Activated T-cell treated with anti-CD3 and anti-CD28 coated beads, Interleukin-2, amount 50 U/mL, for 48 hours (primary cell): ENCODE measurements at places on chromosomes 11 and 22.
A peak's percentile ranks its signal among the peaks of the same experiment; 100 is the strongest.

- no peak for DNase-seq
These were observed 73.7 kb upstream of the KIRREL3 start for GRCh38 chr11:127074151-127074761.

- peak; percentile 39 for DNase-seq
These were observed 1.1 kb downstream of the PELI3 start for GRCh38 chr11:66467756-66468155.

DNA sequence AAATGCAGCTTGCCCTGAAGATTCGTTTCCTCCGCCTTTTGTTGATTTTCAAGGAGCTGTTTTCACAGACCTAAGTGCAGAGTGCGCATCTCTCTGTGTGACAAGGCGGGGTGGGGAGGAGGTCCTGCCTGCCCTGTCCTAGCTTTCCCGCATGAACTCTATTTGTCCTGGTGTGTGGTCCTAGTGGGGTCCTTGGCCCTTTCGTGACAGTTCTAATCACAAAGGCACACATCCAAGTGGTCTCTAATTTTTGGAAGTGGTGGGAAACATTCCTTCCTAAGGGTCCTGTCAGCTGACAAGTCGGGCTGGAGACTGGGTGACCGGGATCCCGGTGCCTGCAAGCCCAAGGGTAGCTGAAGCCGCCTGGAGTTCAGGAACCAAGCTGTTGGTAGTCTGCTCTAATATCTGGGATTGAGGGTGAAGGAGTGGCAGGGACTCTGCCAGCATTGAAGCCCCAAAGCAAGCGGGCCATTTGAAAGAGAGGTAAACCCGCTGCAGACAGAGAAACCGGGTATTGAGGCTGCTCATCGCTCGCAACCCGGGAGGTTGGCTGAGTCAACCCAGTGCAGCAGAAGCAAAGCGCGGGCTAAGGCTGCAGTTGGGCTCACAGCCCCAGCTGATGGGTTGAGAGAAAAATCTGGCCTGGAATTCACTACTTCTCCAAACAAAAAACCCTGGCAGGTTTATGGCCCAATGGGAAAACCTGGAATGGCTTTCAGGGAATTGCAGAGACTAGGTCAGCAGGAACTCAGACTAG lies 28.1 kb upstream of the FBXO3 start:
- peak; percentile 33 for DNase-seq

DNA sequence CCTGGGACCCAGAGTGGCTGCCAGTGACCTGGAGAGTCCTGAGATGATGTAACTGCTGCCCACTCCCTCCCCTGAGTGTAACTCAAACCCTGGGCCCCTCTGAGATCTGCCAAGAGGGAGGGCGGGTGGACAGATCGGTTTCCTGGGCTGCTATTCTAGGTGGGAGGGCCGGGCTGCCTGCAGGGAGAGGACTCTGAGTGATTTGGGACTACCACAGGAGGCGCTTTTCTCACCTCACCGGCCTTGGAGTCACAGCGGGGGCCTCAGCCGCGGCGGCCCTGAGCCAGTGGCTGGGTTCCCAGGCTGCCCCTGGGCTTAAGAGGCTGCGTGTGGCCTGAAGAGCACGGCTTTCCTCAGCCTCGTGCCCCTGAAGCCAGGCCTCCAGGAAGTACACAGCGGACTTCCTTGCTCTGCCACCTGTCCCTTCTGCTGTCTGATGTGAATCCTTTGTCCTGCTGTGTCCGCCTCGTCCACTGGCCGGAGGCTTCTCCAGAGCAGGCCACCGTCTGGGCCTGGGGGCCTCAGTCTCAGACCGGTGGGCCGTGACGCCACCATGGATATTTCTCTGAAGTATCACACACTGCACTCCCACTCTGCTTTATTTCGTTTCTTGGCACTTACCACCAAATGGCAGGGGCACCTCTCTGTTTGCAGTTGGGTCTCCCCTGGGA lies 11.5 kb downstream of the RELT start:
- DNase-seq = no peak

DNA sequence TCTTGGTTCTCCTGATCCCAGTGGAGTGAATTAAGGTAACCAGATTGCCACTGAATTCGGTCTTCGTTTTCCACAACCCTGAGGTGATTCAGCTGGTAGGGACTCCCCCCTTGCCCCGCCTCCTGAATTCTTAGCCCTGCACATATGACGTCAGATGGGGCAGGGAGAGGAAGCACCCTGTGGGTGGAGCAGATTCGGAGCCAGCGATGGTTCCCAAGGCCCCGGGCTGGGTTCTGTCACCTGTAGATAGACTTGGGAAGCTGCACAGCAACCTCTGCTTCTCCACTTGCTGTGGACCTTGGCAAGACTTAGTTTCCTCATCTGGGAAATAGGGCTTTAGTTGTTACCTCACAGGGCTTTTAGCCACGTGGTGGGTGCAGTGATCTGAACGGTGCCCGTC lies 67.8 kb downstream of the CTTN start:
- DNase-seq = peak; percentile 30

DNA sequence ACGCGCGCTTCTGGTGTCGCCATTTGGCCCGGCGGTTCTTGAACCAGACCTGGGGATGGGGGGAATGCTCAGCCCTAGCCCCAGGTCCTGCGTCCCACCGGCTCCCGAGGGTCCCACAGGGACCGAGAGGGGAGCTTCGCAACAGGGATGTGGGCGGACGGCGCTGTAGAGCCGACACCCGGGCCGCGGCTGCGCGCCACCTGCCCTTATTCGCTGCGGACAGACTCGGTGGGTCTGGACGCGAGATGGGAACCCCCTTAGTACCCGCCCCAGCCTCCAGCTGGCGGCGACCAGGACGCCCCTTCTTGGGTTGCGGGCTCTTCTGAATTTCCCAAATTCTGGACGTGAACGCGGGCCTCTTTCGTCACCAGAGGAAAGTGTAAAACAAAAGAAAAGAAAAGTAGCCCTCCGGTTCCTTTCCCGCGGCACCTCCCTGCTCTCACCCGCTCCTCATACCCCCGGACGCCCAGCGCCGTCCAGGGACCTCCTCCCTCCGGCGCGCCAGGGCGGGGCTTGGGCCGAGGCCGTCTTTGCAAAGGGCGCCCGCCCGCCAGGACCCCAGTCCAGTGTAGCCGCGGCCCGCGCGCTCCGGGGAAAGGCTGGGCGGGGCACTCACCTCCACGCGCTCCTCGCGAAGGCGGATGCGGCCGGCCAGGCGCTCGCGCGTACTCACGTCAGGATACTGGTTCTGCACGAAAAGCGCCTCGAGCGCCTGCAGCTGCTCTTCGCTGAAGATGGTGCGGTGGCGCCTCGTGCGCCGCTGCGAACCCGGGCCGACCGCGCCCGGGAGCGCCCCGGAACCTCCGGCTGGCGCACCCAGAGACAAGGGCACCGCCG lies 827 bp downstream of the GSC2 start:
- peak; percentile 63 for DNase-seq

DNA sequence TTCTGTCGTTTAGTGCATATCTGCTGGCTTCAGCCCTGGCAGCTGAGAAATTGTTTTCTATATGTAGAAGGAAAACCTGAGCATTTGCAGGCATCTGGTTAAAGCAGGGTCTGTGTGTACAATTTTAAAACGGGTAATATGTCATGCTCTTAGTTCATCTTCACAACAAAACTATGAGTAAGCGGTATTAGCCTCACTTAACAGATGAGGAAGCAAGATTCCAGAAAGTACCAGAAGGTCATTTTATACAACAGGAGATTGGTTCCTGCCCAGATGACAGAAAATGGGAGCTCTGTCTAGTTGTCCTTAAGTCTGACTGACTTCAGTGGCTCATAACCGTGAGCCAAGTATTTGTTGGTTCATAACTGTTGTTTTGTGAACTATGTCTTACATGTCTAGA lies 1.1 kb downstream of the TIMM10B start:
- no peak for DNase-seq

- no peak for DNase-seq
These were observed 25.5 kb upstream of the LINC01488 start for GRCh38 chr11:69455969-69456368.

DNA sequence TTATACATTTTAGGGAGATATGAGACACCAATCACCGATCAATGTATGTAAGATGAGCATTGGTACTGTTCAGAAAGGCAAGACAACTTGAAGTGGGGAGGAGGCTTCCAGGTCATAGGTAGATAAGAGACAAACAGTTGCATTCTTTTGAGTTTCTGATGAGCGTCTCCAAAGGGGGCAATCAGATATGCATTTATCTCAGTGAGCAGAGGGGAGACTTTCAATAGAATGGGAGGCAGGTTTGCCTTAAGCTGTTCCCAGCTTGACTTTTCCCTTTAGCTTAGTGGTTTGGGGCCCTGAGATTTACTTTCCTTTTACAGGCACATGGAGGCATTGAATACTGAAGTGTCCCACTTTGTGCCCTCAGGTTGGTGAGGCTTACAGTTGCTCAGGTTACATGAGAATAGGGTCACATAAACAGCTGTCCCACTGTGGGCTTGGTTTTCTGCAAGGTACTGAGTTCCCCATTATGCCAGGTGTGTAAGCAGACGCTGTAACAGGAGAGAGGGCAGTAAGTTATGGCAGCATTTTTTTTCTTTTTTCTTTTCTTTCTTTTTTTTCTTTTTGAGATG lies 129.8 kb upstream of the SERPIND1 start:
- DNase-seq = no peak

DNA sequence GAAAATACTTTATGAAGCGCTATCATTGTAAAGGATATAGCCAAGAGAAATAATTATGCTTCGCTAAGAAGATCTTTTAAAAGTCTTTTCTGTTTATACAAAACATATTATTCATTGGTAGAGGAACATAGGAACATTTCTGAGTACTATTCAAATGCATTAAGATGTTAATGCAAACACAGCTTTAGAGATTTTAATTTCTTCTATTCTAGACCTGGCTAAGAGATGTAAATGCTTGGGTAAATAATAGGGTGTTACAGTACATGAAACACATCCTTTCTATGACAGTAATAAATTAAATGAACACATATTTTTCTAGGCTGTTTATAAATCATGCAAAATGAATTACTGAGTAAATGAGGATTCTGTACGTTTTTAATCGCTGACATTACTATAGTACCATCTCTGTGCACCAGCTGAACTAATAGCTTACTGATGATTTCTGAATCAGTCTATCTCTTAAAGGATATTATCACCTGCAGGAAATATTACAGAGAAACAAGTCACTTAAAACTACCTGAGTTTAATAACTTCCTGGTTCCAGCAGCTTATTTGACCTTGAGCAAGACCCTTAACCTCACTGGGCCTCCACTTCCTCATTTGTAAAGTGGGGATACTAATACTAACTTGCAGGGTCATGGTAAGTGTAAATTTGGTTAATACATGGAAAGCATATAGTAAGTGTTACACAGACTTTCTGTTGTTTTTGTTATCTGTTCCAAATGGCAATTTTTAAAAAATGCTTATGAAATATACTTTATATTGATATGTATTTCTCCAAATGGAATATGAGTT lies 344.9 kb downstream of the DYNC2H1 start:
- no peak for DNase-seq

GRCh38 chr11:128624269-128625175 lies 37.2 kb upstream of the ETS1 start:
- DNase-seq = peak; percentile 70

GRCh38 chr11:69839516-69839915 lies 20.3 kb upstream of the FGF3 start:
- no peak for DNase-seq

DNA sequence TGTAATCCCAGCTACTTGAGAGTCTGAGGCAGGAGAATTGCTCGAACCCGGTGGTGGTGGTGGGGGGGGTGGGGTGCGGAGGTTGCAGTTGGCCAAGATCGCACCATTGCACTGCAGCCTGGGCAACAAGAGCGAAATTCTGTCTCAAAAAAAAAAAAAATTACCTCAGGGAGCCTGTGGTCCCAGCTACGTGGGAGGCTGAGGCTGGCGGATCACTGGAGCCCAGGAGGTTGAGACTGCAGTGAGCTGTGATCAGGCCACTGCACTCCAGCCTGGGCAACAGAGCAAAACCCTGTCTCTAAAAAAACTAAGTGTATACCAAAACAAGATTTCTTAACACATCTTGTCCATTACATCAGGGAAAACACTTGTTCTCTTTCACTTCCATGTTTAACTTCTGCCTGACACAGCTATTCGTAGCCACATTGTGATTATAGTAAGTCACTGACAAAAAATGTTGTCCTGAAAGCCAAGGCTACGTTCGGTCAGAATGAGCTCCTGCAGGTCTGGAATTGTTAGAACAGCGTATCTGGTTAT lies 1.4 kb downstream of the TMEM80 start:
- no peak for DNase-seq

DNA sequence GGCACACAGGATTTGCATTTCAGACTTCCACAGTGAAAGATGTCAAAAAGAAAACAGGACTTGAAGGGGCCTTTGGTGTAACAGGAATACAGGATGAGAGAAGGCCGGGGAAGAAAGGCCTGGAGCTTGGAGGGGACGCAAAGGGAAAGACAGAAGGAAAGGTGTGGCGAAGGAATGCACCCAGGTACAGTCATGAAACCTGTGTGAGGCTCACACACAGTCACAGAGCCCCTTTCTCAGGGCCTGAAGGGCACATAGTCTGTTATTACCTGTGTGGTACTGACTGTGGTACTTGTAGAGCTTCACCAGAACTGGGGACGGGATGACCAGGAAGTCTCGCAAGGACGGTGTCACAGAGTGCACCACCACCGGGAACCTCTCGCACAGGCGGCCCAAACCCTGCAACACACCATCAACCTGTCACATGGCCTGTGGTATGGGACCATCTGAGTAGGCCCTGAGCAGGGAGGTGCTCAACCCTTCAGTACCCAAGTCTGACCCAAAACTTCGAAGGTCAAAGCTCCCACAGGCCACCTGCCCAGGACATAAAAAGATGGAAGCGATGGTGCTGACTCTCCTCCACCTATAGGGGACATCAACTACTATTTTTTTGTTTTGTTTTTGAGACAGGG lies 29.1 kb downstream of the SERPIND1 start:
- no peak for DNase-seq

DNA sequence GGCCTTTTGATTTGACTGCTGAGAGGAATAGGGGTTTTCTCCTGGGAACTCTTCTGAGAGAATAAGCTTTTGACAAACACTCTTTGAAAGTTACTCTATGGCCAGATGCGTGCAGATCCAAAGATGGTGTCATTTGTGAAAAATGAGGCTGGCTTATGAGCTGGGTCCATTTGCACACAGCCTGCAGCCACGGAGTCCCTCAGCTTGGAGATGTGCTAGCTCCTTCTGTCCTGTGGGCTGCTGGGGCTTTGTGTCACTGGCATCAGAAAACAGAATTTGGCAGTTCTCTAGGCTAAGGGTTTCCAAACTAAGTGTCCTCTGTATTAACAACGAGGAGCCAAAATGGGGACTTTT lies 702.4 kb downstream of the NTM start:
- DNase-seq = no peak

DNA sequence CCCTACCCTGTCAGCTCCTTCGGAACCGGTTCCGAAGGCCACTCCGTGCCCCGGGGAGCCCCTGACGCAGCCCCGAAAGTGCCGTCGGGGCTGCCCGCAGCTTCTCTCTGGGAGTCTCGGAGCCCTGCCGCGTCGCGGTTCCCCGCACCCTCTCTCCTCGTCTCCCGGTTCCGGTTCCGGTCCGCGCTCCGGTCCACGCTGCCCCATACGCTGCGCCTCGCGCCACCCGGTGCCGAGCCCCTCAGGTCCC lies 618 bp downstream of the MTA2 start:
- DNase-seq = no peak

DNA sequence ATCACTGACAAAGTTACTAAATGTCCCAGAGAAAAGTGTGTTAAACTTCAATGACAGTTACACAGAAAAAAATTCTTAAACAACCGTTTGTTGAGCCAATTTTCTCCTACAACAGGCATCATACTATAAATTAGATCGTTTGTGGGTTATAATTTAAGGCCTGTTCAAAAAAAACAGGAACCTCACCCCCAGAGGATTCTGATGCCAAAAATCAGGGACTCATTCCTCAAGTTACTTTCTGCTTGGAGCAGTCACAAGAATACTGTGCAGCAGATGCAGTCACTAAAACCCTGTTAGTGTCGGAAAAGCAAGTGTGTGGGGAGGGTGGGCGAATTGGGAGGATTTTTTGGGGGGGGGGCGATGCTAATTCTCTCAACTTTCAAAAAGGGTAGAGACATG lies 657 bp downstream of the CWC15 start:
- no peak for DNase-seq
